ENCODE measurements at places on chromosomes 1 and 21. TPM values are rescaled to one million over a fixed set of nuclear protein-coding genes. Genes with fewer than 3 reads are reported as not detected.

The PAQR6 gene
- total RNA-seq, result not detected

The MTARC2 gene
- 19.5 TPM for total RNA-seq

The KLHDC7A gene
- total RNA-seq, result not detected

The MNDA gene
- 4.2 TPM for total RNA-seq

The RNU1-3 gene
- total RNA-seq, result 2,470 TPM

The PDE9A gene
- 4.0 TPM for total RNA-seq

The LCK gene
- total RNA-seq, result 0.58 TPM

The SPOCD1 gene
- total RNA-seq, result 0.50 TPM

The AQP10 gene
- 0.24 TPM for total RNA-seq

The HSD3B1 gene
- not detected for total RNA-seq

The TTC39A gene
- total RNA-seq, result 14.5 TPM

The BGLAP gene
- not detected for total RNA-seq

The S100A5 gene
- not detected for total RNA-seq

The PTCH2 gene
- 0.38 TPM for total RNA-seq

The WDR64 gene
- total RNA-seq, result not detected

The XCL1 gene
- total RNA-seq, result not detected

All from heart left ventricle (tissue), 16 donors.